Fibroblast of skin of left biceps (primary cell): ENCODE measurements at places on chromosomes 3 and 15.

DNA sequence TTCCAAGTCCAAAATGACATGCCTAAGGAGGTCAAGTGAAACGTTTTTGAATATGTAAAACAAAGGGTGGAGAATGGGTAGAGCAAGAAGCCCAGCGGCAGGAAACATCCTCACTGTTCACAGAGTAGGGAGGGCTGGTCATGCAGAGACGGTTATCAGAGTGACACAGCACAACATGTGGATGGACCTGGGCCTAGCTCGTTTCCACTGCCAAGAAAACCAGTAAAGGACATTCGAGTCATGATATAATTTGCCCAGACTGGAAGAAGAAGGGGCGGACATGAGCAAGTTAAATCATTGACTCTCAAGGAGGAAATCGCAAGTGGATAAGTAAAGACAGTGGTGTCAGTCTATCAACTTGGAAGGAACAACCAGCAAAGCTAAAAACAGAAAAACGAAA is 89.3 kb downstream of the LRIG1 start:
- no peak for DNase-seq

GRCh38 chr3:152885076-152885475 is 50.1 kb downstream of the P2RY1 start:
- no peak for DNase-seq

GRCh38 chr3:29291260-29291981 is 10.6 kb downstream of the RBMS3 start:
- DNase-seq, result no peak

DNA sequence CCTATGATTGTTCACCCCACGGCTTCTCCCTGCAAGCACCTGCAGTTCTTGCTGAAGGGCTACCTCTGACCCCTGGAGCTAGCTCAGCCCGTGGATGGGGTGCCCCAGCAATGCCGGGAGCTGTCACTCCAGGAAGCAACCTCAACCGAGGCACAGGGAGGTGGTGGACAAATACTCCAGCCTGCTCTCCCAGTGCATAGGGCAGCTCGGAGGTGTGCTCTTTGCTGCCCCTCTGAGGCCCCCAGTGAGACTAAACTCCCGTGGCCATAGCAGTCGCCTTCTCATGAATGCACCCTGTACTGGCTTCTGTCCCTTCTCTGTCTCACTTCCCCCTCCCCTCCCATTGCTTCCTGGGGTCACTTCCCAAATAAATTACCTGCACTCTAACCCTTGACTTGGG is 48.5 kb downstream of the LINGO1 start:
- no peak for DNase-seq

- DNase-seq, result no peak
These were observed 105.4 kb downstream of the CLASP2 start for GRCh38 chr3:33612607-33613006.

DNA sequence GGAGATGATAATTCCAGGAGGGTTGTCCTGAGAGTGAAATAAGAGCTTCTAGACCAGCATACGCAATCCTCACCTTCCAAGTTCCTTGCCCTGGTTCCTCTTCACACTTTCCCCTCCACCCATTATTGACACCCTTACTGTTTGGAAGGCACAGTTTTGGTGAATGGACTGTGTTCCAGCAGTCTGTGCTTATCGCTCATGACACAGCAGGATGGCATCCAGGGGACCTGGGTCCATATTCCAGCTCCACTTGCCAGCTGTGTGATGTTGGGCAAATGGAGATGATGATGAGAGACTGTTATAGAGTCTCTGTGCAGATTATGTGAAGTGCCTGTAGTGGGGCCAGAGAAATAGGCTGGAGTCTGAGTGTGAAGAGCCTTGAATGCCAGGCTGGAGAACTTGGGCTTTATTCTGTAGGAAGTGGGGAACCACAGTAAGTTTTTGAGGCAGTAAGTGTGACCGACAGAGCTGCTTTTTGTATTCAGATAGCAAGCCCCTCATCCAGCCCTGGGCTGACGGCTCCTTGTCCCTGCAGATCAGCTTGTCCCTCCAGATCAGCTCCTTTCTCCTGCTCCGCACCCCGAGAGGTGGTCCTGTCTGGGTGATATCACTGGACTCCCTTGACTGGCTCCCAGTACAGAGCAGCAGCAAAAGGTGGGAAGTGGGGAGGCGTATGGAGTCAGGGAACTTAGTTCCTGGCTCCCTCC is 8.1 kb downstream of the KBTBD13 start:
- DNase-seq, result no peak

DNA sequence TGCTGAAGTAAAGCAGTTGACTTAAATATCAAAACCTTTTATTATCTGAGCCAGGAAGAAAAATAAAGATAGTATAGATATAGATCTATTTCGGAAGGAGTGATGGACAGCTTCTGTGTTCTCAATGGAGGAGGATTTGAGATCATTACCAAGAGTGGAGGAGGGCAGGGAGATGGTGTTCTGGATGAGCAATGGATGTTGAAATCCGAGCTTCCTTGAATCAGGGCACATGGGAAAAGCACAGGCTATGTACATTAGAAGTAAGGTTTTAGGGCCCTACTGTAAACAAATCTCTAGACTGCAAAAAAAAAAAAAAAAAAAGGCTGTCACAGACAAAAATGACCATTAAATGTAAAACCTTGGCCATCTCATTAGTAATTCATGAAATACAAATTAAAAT is 43.2 kb downstream of the GTPBP8 start:
- DNase-seq, result no peak

- DNase-seq, result no peak
These were observed 5.5 kb upstream of the ACAP2 start for GRCh38 chr3:195448205-195448875.

DNA sequence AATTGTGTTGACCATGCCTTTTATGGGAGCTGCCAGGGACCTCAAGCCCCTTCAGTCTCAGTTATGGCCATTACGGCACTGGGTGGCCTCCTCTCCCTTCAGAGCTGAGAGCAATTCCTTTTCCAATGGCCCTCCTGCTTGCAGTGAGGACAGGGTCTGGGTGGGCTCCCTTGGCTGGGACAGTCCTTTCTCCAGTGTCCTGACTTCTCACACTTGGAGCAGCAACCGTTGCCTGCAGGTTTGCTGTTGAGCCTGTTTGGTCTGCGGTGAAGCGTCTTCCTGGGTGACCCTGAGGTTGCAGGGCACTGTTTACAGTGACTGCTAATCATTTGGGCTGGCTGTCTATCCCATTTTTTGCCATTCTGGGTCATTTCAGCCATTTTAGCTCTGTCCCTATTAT is 3.5 kb upstream of the CCDC80 start:
- DNase-seq, result no peak

DNA sequence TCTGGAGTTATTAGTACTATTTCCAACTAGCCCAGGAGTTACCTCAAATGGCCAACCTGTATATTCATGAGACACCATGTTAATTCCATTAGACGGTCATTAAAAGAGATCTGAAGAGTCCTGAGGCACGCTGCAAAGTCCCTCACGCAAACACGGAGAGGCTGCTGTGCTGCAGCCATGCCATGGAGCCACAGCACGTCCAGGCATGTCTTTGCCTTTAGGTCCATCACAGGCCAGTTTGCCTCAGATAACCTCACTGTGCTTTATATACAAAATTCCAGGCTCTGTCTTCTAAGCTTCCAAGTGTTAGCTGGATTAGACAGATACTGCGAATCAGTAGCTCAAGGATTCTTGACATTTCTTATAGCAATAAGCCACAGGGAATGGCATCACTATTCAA is 9.8 kb upstream of the PLAAT1 start:
- no peak for DNase-seq

DNA sequence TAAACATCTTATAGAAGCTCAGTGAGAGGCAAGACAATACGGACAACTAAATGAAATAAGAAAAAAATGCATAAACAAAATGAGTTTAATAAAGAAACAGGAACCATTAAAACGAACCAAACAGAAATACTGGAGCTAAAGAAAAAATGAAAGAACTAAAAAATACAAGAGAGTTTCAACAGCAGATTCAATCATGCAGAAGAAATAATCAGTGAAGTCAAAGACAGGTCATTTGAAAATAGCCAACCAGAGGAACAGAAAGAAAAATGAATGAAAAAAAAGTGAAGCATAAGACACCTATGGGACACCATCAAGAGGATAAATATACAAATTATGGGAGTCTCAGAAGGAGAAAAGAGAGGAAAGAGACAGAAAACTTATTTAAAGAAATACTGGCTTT is 42.5 kb upstream of the PRR20G start:
- no peak for DNase-seq

DNA sequence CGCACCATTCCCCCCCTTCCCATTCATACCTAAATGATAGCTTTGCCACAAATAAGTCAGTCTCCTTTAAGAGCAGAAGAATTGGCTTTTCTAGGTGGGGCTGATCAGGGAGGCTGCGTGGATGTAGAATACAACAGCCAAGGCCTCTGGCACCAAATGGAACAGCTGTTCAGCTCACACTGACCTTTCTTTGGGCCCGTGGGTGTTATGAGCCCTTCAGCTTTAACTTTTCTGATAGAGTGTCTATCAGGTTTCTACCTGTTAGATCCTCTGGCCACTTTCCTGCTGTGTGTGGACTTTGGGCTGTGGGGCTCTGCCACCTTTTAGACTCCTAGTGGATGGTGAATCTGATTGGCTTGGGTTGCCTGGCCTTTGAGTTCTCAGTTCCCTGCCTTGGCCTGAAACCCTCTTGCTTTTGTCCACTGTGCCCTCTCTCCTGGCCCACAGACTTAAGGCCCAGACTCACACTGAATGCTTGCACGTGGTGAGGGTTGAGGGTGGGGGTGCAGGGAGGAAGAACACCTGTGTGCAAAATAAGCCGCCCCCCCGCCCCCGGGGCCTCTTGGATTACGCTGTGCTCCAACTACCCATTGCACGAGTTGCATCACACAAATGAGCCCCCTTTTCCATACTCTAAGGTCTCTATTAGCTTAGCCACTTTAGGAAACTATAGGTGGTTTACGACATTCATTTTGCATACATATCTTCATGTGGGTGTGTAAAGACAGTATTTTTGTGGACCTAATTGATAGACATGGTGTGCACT is 1.3 kb upstream of the RFX7 start:
- no peak for DNase-seq

DNA sequence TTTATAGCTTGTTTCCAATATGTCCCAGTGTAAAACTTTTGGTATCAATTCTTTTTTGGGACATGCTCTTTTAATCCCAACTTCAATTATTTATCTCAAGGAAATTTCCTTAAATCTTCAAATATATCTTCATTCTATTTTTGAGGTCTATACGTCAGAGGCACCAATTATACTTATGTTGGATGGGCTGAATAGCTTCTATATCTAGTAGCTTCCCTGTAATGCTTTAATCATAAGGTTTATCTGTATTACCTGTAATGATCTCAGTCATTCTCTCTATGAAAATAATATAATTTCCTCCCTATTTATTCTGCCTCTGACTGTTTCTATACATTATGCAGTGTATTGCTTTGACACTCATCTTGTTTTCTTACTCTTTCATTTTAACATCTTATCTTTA is 29.9 kb upstream of the MCCC1 start:
- no peak for DNase-seq

GRCh38 chr15:75455982-75456531 is 4.6 kb upstream of the SIN3A start:
- no peak for DNase-seq

- no peak for DNase-seq
These were observed 184.2 kb downstream of the NR2F2 start for GRCh38 chr15:96514607-96515285.

DNA sequence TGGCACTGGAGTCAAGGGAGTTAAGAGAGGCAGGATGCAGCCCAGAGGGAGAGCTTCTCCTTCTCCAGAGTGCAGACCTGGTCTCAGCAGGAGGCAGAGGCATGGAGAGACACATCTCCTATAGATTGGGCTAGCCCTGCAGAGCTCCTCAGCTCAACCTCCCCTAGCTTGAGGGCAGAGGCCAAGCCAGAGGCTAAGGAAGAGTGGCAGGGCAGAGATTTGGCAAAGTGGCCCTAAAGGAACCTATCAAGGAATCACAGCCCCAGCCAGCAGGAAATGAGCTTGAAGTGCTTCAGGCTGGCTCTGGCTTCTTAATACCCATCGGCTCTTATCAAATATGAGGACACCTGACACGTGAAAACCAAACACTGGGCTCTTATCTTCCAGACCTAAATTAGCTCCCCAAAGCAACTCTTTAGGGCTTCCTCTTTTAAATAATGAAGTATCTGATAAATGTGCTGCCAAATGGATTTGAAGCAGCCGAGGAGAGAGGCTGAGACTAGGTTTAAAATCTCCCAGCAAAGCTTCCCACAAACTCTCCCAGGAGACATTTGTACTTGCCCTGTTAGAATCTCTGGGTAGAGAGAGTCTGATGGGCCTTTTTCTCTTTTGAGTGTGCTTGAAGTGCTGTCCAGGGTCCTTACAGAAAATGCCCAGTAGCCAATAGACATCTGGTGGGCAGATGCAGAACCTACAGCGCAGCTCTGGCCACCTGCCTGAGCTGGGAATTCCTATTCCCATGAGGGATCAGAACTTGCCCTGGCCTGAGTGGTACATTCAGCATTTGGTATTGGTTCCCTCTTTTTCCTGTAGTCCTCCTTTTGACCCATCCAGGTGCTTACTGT is 271.4 kb downstream of the CLSTN2 start:
- DNase-seq, result no peak

DNA sequence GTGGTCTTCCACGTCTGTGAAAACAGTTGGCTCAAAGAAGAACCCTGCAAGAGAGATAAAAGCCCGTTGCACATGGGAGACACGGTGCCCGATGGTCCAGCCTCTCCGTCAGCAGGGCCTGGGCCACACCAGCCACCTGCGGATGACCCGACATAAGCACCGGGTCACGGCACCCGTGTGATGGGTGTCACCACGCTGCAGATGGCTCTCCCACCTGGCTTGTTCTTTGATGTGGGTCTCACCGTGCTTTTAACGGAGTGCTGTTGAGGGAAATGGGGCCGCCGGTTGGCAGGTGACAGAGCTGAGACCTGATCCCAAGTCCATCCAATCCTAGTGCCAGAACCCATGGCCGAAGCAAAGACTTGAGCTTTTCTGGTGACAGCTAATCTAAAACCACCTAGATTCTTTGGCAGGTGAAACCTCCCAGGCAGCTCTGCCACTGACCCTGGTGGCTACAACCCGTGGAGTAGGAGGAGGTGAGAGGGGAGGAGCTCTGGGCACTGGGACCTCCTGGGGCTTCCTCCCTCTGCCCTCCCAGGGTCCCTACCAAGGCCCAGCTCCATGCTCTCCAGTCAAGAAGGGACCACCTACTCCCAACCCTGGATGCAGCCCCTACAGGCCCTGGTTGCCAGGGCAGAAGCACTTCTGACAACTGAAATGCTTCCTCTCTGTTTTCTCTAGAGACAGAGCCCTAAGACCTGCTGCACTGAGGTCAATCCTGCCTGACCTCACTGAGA is 23.4 kb upstream of the SLC41A3 start:
- DNase-seq, result no peak

- no peak for DNase-seq
These were observed 45.4 kb downstream of the GOLGA6L2 start for GRCh38 chr15:23401627-23402026.
